ENCODE measurements at places on chromosomes 5 and 9. TPM values are rescaled to one million over a fixed set of nuclear protein-coding genes. Genes with fewer than 3 reads are reported as not detected.

Gene TAF11L10
- not detected for total RNA-seq

Gene MARCOL
- not detected for total RNA-seq

Gene KCNV2
- not detected for total RNA-seq

Gene TXNDC8
- total RNA-seq: not detected

Gene SOWAHA
- total RNA-seq: 0.06 TPM

Gene KIF20A
- total RNA-seq: not detected

Gene JAK2
- 33.1 TPM for total RNA-seq

Gene TMED9
- total RNA-seq: 47.3 TPM

Gene IFNK
- not detected for total RNA-seq

Gene ZNF474
- total RNA-seq: 0.33 TPM

DNA sequence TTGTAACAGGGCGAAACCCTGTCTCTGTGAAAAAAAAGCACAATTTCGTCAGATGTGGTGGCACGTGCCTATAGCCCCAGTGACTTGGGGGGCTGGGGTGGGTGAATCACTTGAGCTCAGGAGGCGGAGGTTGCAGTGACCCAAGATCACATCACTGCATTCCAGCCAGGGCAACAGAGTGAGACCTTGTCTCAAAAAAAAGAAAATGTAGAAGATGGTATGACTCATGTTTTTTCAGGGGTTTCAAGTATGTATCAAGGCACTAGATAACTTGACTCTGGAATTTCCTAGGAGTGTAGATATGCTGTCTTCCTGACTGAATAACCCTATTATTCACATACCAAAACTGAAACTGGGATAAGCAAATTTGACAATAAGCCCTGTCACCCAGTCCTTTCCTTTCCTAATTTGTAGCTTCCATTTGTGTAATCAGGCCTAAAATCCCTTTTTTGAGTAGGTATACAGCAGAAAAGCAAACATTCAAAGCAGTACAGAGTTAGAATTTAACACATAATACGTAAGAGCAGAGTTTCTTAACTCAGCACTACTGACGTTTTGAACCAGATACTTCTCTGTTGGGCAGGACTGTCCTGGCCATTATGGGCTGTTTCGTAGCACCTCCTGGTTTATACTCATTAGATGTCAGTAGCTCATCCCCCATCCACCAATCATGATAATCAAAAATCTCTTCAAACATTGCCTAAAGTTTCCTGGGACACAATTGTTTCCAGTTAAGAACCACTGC, 17.3 kb upstream of the ANKRD18B start:
- H3K27ac ChIP-seq: no peak overlapping the region
- no peaks in the 10 kb centered on the region for H3K27me3 ChIP-seq
- H3K4me3 ChIP-seq: no peak overlapping the region
- no peaks in the 10 kb centered on the region for H3K36me3 ChIP-seq

- H3K4me1 ChIP-seq: no peaks in the 10 kb centered on the region
- peaks cover 5% of the 10 kb centered on the region for H3K36me3 ChIP-seq
- no peak overlapping the region for H3K27ac ChIP-seq
- no peaks in the 10 kb centered on the region for H3K27me3 ChIP-seq
- no peak overlapping the region for H3K4me3 ChIP-seq
Observed at GRCh38 chr5:79743846-79744605, 54.4 kb downstream of the CMYA5 start.

GRCh38 chr9:106419829-106420228, 443.1 kb upstream of the ZNF462 start:
- H3K4me1 ChIP-seq: no peaks in the 10 kb centered on the region
- DNase-seq: no peak

DNA sequence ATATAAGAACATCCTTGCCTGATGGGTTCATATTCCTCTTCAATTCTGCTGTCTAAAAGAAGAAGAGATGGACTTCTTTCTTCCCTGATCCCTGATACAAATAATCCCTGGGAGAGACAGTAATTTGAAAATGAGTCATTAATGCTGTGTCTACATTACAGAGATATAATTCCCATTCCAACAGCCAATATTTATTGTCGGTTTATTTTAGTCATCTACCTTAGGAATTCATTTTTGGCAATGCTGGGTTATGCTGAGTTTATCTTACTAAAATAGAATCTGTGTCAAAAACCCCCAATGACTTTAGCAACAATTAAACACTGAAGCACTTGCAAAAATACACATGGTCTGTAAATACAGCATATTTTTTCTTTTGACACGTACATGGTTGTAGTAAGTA, 23.9 kb downstream of the ZNF474 start:
- H3K4me1 ChIP-seq: peaks cover 64% of the 10 kb centered on the region
- H3K36me3 ChIP-seq: no peaks in the 10 kb centered on the region
- no peaks in the 10 kb centered on the region for H3K27me3 ChIP-seq
- H3K27ac ChIP-seq: peak overlapping the region; percentile 25
- no peak for DNase-seq

- no peak overlapping the region for H3K27ac ChIP-seq
- no peak overlapping the region for H3K4me3 ChIP-seq
- no peaks in the 10 kb centered on the region for H3K36me3 ChIP-seq
- DNase-seq: no peak
- H3K4me1 ChIP-seq: no peaks in the 10 kb centered on the region
Observed at GRCh38 chr9:93397661-93398373, 53.7 kb upstream of the FAM120A start.

GRCh38 chr5:164818445-164818844, 1313.0 kb downstream of the MAT2B start:
- no peak for DNase-seq
- no peak overlapping the region for H3K4me3 ChIP-seq
- no peaks in the 10 kb centered on the region for H3K36me3 ChIP-seq
- H3K27me3 ChIP-seq: no peaks in the 10 kb centered on the region

DNA sequence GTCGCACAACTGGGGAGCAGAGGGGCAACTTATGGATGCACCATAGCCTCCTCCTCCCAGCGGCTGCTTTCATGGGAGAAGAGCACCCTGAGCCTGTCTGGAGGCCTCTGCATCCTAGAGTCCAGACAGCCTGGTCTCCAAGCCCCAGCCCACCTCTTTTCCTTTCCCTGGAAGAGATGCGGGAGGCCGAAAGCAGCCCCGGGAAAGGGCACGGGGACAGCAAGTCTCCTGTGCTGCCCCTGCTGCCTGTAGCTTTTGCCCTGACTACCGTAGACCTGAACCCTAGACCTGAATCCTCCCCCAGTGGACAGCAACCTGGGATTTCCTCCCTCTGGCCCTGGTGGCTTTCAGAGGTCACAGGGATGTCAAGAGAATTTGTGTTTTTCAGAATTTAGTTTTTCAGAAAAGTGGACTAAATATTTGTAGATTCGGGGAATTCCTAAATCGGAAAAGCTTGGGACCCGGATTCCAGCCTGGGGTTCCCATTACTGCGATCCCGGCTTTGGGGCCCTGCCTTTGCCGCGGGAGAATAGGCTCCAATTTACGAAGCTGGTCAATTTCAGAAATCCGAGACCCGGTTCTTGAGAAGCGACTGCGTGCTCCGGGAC, 4.3 kb upstream of the PITX1 start:
- no peak overlapping the region for H3K4me3 ChIP-seq
- H3K27me3 ChIP-seq: peaks cover 17% of the 10 kb centered on the region
- H3K27ac ChIP-seq: no peak overlapping the region

DNA sequence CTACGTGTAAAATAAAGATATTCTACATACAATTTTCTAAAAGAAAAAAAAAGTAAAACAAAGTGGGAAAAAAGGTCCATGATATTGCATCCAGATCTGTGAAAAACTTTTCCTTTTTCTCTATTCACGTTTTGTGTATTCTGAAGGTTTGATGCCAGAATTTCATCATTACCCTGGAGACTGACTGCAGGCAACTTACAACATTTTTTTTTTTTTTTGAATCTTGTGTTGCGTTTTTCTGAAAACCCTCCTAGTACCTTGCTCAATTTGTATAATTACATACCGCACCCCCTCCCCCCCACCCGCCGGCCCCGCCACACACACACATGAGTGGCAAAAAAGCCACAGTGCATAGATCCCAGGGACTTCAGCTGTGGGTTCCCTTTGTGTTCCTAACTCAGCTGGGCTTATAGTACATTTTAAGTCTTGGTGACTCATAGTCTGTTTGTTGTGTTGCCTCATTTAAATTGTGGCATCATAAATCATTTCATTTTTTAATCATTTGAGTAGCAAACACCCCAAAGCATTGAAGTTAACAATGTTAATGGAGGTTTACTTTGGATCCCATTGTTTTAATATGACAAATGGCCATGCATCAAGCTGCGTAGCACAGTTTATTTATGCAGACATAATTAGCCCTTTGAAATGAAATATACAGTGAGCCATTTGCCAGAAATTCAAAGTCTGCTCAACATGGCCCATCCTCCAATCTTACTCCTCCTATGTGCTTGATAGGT, 36.0 kb downstream of the PRDM6 start:
- H3K4me1 ChIP-seq: peaks cover 5% of the 10 kb centered on the region
- no peak overlapping the region for H3K27ac ChIP-seq
- H3K36me3 ChIP-seq: no peaks in the 10 kb centered on the region
- H3K4me3 ChIP-seq: no peak overlapping the region

DNA sequence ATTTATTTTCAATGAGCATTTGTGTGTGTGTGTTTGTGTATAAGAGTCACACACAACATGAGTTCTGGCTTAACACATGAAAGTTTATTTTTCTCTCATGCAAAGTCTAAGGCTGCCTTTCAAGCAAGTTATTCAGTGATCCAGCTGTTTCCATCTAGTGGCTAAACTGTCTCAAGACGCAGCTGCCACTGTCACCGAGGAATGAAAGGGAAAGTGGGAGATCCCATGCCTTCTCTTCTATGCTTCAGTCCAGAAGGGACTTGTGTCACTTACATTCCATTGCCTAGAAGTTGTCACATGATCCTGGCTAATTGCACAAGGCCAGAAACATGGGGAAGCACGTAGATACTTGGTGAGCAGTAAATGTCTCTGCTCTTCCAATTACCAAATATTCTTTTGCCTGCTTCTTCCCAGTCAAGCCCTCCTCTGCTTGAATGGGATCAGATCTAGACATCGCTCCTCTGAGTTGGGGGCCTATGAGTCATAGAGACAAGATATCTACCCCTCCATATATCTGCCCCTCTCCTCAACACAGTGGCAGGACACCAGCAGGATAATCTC, 30.4 kb upstream of the SLIT3 start:
- no peaks in the 10 kb centered on the region for H3K4me1 ChIP-seq
- no peaks in the 10 kb centered on the region for H3K36me3 ChIP-seq
- no peak overlapping the region for H3K4me3 ChIP-seq
- no peaks in the 10 kb centered on the region for H3K27me3 ChIP-seq
- no peak overlapping the region for H3K27ac ChIP-seq

GRCh38 chr5:170491479-170491878, 12.3 kb upstream of the KCNIP1 start:
- H3K36me3 ChIP-seq: no peaks in the 10 kb centered on the region
- H3K27me3 ChIP-seq: no peaks in the 10 kb centered on the region
- peak overlapping the region; percentile 8 for H3K27ac ChIP-seq
- peaks cover 20% of the 10 kb centered on the region for H3K4me1 ChIP-seq

- no peak overlapping the region for H3K27ac ChIP-seq
- no peaks in the 10 kb centered on the region for H3K27me3 ChIP-seq
- no peak for DNase-seq
- no peaks in the 10 kb centered on the region for H3K36me3 ChIP-seq
Observed at GRCh38 chr5:39256477-39257235, 37.3 kb upstream of the FYB1 start.

GRCh38 chr5:171175746-171176145, 133.3 kb upstream of the TLX3 start:
- no peak overlapping the region for H3K27ac ChIP-seq
- H3K27me3 ChIP-seq: no peaks in the 10 kb centered on the region
- H3K4me1 ChIP-seq: no peaks in the 10 kb centered on the region
- no peaks in the 10 kb centered on the region for H3K36me3 ChIP-seq
- no peak overlapping the region for H3K4me3 ChIP-seq

GRCh38 chr5:150374651-150375050, 17.2 kb downstream of the TCOF1 start:
- H3K4me3 ChIP-seq: no peak overlapping the region
- H3K27ac ChIP-seq: no peak overlapping the region
- peaks cover 96% of the 10 kb centered on the region for H3K36me3 ChIP-seq
- H3K4me1 ChIP-seq: peaks cover 8% of the 10 kb centered on the region
- no peak for DNase-seq
- no peaks in the 10 kb centered on the region for H3K27me3 ChIP-seq

DNA sequence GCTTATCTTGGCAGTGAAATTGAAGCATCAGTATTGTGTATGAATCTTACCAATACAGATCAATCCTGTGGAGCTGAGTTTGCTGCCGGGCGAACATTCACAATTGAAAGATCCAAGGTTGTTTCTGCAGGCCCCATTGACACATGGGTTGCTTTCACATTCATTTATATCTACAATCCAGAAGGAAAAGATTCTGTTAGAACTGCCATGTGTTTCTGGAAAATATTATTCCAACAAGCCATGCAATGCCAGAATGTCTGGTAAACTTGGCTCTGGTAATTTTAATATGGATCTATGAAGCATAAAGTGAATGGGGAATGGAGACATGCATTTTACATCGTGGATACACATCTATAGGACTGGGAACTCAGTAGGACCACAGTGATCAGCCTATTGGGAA, 180.8 kb downstream of the FBN2 start:
- DNase-seq: no peak
- H3K27me3 ChIP-seq: no peaks in the 10 kb centered on the region
- no peak overlapping the region for H3K4me3 ChIP-seq
- peaks cover 15% of the 10 kb centered on the region for H3K4me1 ChIP-seq
- no peak overlapping the region for H3K27ac ChIP-seq

DNA sequence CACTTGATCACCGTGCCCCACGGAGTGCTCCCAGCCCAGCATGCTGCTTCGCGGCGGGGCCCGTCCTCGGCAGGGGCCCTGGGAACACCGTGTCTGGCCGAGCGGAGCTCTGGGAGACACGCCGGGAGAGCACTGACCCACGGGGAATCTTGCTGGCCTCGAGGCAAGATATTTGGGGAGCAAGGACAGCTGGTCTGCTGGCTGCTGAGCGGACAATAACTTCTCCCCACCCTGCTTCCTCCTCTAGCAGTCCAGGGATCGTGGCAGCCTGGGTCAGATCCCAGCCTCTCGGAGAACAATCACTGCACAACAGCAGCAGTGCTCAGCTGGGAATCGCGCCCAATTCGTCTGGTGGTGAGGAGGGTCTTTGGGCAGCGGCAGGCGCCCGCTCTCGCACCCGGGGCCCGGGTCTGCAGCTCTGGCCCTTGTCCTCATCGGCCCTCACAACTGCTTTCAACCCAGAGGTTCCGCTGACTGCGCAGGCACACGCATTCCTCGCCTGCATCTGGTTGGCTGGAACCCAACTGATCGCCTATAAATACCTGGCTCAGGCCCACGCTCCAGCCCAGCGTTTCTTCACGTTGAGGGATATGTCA, 43.4 kb downstream of the DBH start:
- H3K27ac ChIP-seq: no peak overlapping the region
- H3K36me3 ChIP-seq: no peaks in the 10 kb centered on the region
- peak overlapping the region; percentile 7 for H3K4me3 ChIP-seq
- peaks cover 35% of the 10 kb centered on the region for H3K4me1 ChIP-seq
- H3K27me3 ChIP-seq: no peaks in the 10 kb centered on the region
- no peak for DNase-seq
